ENCODE measurements at places on chromosomes 1 and 21.

- no peak for DNase-seq
These were observed 54.3 kb downstream of the WNT9A start for GRCh38 chr1:227893300-227893948.

DNA sequence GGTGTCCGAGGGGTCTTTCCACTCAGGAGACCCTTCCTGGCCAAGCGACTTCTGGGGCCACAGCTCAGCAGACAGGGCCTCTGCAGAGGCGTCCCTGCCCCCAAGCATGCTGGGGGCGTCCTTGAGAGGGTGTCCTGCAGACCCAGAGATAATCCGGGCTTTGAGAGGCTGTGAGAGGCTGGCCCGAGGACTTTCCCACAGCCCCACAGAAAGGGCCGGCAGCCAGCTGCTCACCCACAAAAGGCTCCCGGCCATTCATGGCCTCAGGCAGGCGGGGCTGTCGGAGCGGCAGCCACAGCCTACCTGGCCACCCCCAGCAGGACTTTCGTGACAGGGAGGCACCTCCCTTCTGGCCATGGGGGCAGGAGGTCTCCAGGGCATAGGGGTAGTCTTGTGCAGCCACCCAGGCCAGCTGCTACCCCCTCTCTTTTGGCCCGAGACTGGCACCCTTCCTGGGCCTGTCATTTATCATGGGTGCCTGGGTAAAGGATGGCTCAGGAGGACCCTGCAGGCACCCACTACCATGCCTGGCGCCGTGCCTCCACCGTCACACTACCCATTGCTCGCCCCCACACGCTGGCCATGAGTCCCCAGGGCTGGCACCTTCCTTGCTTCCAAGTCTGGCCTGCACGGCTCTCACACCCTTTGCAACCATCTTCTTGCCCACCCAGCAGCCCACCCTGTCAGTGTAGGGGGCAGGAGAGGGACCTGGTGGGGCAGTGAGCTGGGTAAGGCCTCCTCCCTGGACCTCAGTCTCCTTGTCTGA, 11.1 kb upstream of the TNFRSF14 start:
- no peak for DNase-seq

DNA sequence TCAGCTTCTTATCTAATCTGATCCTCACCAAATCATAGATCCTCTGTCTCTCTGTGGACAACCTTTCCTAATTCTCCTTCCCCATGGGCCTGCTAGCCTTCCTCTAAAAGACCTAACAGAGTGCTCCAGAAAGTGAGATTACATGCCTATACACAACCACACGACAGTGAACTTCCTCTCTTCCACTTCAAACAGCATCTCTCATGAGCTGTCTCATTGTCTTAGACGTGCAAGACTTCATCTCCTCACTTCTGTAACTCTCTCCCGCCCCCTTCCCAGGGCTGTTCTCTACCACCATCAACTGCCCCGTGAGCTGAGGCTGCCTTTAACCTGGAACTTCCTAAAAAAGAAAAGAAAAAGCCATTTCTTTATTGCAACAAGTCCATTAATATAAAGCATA, 14.1 kb upstream of the A3GALT2 start:
- DNase-seq, result no peak

DNA sequence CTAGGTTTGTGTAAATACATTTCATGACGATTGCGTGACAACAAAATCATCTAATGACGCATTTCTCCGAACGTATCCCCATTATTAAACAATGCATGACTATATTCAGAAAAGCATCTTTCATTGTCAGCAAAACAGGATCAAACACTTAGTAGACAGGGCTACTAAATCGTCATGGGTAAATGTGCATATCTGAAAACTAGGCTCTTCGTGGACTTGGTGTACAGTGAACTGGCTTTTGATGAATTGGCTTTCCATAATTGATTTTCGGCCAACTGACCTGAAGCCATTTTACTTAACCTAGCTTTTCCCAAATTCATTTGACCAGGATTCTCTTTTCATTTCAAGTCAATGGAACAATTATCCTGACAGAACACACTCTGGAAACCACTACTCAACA, 665.0 kb downstream of the SMYD3 start:
- DNase-seq, result no peak

DNA sequence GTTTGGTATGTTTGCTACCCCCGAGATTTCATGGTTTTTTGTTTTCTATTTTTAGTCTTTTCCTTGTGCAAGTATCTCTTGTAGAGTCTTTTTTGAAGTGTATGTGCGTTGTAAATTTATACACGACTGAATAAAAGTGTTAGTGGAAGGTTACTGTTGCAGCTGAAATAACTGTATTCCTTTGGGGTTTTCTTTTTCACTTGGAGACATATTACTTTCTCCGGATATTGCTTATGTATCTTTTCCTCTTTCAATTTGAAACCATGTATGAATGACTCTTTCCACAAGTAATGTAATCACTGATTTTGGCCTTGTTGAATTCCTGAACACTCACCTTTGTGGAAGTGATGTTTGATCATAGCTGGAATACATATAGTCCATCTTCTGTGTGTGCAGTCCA, 956 bp downstream of the URB2 start:
- no peak for DNase-seq

GRCh38 chr1:47491341-47491753, 53.5 kb downstream of the FOXD2 start:
- DNase-seq, result no peak

- no peak for DNase-seq
These were observed 54.6 kb downstream of the RAP1GAP start for GRCh38 chr1:21614419-21615115.

DNA sequence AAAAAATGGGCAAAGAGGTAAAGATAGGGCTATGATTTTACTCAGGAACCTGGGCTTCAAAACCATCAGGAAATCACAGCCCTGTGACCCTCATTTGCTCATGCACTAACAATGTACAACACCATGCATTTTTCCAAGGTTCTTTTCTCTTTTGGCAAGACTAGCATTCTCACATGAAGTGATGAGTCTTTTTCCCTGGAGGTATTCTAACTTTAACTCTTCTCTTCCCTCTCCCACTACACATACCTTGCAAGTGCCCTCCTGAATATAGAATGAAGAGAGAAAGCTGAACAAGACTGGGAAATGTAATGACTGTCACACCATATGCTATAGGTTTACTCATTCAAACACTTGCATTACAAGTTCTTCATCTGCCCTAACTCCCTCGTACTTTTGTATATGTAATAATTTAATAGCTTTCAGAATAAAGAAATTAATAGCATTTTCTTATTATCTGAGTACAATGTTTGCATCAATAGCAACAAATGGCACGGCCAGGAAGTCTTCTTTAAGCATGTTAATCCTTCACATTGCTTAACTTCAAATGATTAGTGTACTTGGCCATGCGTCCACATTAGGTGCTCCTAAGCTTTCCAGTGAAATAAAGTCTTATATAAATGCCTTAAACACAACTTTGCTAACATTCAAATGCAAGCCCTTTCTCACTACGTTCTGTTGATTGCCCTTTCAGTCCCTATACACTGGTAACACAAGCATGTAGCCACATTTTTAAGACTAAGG, 1.8 kb downstream of the NIBAN1 start:
- DNase-seq, result no peak

DNA sequence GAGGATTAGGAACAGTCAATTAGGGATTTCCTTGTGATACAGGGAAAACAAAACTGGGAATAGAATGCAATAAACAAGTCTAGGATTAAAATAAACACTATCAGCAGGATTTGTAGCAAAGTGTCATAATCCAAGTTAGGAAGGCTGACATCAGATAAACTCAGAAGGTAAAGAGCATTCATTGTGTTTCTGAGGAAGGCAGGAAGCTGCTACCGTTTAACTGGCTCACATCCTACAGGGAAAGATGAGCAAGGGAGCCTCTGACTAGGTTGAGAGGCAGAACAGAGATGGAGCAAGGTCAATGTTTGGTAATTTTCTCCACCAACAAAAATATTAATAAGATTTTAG, 124.7 kb downstream of the POU2F1 start:
- no peak for DNase-seq

DNA sequence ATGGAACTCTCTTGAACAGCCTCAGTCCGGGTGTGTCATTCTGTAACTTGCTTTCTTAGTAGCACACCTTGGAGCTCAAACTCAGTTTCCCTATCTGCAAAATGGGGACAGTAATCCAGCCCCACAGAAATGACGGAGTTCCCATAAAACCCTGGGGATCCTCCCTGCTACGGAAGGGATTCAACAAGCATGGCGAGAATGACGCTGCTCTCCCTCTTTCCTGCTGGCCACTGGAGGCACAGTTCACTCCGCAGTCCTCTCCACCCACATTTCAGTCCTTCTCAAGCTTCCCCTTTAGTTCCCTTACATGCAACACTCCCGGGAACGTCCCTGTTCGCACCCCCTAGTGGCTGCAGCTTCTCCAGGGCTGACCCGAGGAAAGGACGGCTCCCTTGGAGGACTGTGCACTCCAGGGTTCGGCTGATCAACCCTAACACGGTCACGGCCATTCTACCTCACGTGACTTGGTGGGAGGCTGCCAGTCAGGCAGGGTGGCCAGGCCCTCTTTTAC, 20.6 kb downstream of the RUNX3 start:
- DNase-seq, result no peak

- no peak for DNase-seq
These were observed 6.2 kb upstream of the TEX50 start for GRCh38 chr1:173628888-173629287.

GRCh38 chr1:111654839-111655238, 35.2 kb downstream of the RAP1A start:
- DNase-seq, result no peak

GRCh38 chr1:189623336-189623735, 854.3 kb downstream of the BRINP3 start:
- DNase-seq, result no peak

DNA sequence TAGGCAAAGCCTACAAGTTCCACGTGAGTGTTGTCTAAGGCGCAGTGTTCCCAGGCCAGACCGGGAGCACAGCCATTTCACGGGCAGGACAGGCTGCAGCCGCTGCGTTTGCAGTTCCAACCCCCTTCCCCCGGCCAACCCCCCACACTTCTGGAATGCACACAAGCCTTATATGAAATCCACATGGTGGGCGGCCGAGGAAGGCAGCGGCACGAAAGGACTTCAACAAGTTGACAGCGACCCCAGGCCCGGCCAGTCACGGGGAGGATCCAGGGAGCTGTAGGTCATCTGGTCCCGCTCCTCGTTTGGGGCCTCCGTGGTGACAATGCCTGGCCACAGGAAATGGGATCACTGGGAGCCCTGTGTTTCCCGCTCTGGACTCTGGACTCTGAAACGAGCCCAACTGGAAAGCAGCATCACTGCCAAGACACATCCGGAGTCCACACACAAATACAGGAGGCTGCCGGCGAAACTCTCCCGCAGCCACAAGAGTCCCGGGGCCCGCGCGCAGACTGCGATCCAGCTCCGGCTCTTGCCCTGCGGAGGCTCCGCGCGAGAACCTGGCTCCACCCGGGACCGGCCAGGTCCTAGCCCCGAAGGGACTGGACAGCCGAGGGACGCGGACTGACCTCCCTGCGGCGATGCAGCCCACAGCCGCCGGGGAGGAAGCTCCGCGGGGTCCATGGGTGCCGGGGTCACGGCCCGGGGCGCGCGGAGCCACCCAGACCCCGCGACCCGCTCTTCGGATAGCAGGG, 794 bp downstream of the NID1 start:
- DNase-seq, result no peak

DNA sequence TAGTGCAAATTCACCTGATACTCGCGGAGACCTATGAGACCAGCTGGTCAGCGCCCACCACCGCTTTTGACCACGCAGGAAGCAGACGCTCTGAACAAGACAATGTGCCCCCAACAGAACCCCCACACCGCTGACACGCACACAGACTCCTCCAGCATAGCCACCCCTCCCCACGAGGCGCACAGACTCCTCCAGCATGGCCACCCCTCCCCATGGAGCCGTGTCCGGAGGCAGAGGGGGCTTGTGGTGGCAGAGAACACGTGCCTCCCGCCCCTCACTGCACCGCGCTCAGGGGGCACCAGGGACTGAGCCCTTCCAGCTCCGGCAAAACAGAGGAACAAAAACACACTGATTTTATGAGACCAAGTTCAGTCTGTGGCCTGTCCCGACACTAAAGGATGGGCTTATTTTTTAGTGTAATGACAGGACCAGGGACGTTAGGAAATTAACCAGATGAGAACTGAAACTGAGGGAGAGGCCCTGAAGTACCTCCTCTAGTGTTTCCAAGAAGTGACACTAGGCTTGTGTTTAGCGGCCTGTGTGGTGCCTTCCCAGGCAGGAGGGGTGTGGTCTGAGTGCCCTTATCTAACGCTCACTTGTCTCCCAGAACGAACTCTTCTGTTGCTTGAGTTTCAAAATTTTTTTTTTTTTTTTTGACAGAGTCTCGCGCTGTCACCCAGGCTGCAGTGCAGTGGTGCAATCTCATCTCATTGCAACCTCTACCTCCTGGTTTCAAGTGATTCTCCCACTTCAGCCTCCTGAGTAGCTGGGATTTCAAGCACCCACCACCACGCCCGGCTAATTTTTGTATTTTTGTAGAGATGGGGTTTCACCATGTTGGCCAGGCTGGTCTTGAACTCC, 10.0 kb upstream of the AGPAT3 start:
- no peak for DNase-seq

DNA sequence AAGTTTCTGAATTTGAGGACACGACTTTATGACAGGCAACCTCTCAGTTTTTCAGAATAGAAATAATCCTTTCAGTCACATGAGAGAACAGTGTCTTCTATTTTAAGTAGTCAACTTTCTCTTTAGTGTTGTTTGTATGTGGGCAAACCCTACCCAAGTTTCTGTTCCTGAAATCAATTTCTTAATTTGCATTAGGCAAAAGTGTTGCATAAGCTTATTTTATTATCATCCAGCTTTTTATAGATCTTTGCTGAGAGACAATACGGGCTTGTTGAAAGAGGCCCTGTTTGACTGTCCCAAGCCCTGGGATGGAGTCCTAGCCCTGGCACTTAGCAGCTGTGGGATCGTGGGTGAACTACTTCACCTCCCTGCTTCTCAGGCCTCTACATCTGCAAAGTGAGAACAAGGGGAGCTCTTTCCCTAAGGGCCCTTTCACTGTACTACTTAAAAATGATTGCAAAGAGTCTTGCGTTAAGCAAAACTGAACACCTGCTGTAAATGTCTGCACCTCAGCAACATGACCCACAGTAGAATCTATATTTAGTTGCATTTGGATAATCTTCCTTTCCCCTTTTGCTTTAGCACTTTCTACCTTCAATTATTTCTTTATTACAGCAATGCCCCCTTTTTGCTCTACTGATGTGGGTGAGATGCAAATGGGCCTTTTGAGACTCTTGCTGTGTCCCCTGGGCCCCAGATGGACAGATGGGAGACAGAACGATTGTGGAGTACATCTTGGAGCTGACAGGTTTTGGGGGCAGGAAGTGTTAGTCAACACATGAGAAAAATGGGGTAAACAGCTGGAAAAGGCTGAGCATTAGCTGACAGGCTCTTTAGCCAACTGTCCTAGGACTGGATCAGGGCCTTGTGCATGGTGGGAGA, 41.0 kb upstream of the SCAF4 start:
- DNase-seq, result no peak

GRCh38 chr1:172976222-172977041, 74.3 kb downstream of the TNFSF18 start:
- DNase-seq, result no peak

DNA sequence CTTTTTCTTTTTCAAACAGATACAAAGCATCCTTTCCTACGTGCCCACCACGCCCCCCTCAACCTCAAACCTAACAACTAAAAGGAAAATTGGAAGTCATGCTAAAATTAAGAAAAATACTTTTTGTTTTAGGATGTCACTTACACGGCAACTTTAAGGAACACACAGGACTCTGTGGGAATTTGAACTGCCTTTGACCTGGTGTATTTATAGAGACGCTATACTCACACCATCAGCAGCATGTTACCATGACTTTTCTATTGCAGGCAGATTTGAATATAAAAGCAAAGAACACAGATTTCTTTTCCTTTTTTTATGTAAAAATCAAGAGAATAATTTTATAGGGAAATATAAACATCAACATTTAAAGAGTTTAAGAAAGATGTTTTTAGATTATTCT, 198.2 kb downstream of the SIPA1L2 start:
- no peak for DNase-seq

GRCh38 chr1:237911911-237912310, 21.2 kb upstream of the ZP4 start:
- DNase-seq, result no peak
